ENCODE measurements at places on chromosomes 2 and 18. TPM values are rescaled to one million over a fixed set of nuclear protein-coding genes. Genes with fewer than 3 reads are reported as not detected.

Gene POTEI
- 0.47 TPM for total RNA-seq

Gene TBR1
- total RNA-seq: 0.13 TPM

Gene GULP1
- total RNA-seq: 77.2 TPM

Gene TMEM198
- total RNA-seq: 8.2 TPM

Gene CACNB4
- total RNA-seq: 1.8 TPM

Gene FOXI3
- total RNA-seq: not detected

Gene AKAIN1
- total RNA-seq: not detected

Gene GPBAR1
- 0.25 TPM for total RNA-seq

Gene NYAP2
- total RNA-seq: 0.69 TPM

DNA sequence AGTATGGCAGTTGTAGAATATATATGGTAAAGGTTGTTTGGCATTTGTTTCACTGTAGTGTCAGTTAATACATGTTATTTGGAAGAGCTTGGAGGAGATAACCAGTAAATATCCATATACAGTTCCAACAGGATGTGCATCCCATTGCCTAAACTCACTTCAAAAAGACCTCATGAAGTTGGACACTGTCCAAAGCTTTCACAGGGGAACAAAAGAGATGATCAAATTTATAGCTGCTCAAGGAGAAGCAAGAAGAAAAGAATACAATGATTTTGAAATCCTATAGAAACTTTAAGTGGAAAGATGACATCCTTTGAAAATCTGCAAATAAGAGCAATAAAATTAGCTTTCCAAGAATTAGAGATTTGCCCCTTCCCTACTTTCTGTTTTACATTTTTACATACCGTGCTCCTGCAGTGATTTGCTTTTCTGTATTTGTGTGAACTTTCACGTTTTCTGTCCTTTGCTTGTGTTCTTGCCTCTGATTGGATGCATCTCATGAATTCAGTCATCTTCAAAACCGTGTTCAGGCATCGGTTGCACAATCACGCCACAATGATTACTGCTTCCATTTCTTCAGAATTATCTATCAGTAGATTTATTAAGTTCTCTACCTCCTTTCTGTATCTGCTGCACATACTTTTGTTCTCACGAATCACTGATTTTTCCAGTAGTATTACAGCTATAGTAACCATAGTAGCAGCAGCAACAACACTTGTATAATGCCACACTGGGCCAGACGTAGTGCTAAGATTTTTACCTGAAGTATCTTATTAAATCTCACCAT is 83.8 kb downstream of the PARD3B start:
- no peaks in the 10 kb centered on the region for H3K27me3 ChIP-seq
- peak; percentile 25 for DNase-seq
- H3K4me3 ChIP-seq: no peak overlapping the region

- no peaks in the 10 kb centered on the region for H3K36me3 ChIP-seq
- no peaks in the 10 kb centered on the region for H3K4me1 ChIP-seq
- H3K27me3 ChIP-seq: no peaks in the 10 kb centered on the region
- no peak for DNase-seq
- no peak overlapping the region for H3K27ac ChIP-seq
Observed at GRCh38 chr2:228987441-228988155, 283.5 kb downstream of the PID1 start.

DNA sequence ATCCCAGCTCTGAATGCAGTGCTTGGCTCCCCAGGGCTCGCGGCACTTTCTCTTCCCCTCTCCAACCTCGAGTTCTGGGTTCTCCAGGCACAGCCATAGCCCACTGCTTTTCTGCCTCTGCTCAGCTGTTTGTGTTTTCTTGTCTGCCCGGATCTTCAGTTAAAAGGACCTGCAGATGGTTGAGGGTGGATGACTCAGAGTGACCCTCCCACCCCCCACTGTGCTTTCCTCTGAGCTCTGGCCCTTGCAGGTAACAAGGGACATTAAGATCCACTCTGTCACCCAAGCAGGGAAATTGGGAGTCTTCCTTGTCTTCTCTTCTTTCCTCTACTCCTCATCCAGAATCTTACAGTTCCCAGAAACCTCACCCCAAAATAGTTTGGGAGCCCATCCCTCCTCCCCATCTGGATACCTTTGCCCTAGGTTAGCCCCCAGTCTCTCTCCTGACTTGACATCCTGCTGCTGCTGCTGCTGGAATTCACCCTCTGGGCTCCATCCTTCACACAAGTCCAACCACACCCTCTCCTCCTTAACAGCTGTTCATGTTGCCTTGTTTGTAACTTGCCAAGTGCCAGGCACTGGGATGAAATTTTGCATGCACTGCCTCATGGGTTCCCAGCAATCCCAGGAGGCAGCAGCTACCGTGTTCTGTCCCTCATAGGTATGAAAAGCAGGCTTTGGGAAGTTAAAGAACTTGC is 157.9 kb upstream of the TTC39C start:
- H3K27ac ChIP-seq: peak overlapping the region; percentile 18
- no peaks in the 10 kb centered on the region for H3K36me3 ChIP-seq
- peaks cover 23% of the 10 kb centered on the region for H3K4me1 ChIP-seq
- no peak overlapping the region for H3K4me3 ChIP-seq
- H3K27me3 ChIP-seq: no peaks in the 10 kb centered on the region

DNA sequence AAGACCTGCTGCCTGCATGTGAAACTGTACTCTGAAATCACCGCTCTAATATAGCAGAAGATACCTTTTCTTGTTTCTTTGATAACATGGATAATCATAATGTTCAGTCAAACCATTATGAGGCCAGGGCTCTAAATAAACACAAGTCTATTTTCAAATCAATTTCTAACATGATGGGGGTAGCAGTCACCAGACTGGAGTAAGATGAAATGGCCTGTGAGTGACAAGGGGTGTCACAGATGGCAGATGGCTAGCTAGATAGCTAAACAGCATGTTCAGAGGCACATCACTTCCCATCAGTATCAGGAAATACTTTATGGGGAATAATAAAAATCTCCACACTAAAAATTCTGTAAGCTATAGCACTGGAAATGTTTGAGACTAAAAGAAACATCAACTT is 14.0 kb downstream of the MBD2 start:
- no peaks in the 10 kb centered on the region for H3K36me3 ChIP-seq
- H3K27me3 ChIP-seq: no peaks in the 10 kb centered on the region
- no peaks in the 10 kb centered on the region for H3K4me1 ChIP-seq
- no peak for DNase-seq
- no peak overlapping the region for H3K4me3 ChIP-seq

DNA sequence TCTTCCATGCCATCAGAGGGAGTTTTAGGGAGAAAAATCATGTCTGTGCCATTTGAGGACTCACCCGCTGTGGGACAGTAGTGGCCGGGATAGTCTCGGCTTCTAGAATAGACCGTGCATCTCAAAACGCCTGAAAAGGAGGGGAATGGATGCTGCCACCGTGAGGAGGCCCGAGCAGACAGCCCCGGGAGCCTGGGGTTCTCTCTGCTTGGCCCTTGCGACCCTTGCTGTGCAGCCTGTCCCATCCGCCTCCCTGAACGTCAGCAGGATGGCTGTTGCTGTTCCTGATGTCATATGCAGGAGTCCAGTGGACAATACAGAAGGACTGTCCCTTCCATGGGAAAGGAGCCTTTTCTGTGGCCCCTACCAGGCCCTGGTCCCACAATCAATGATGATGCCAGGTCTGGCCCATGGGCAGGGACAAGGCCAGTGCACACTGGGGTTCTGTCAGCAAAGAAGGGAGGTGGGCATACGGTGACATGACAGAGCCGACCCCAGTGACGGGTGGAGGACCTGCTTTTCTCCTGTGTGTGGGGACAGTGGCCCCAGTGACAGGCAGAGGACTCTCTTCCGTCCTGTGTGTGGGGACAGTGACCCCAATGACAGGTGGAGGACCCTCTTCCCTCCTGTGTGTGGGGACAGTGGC is 58.8 kb downstream of the ACKR3 start:
- no peak overlapping the region for H3K27ac ChIP-seq
- no peaks in the 10 kb centered on the region for H3K27me3 ChIP-seq
- no peaks in the 10 kb centered on the region for H3K36me3 ChIP-seq
- no peaks in the 10 kb centered on the region for H3K4me1 ChIP-seq
- no peak overlapping the region for H3K4me3 ChIP-seq

DNA sequence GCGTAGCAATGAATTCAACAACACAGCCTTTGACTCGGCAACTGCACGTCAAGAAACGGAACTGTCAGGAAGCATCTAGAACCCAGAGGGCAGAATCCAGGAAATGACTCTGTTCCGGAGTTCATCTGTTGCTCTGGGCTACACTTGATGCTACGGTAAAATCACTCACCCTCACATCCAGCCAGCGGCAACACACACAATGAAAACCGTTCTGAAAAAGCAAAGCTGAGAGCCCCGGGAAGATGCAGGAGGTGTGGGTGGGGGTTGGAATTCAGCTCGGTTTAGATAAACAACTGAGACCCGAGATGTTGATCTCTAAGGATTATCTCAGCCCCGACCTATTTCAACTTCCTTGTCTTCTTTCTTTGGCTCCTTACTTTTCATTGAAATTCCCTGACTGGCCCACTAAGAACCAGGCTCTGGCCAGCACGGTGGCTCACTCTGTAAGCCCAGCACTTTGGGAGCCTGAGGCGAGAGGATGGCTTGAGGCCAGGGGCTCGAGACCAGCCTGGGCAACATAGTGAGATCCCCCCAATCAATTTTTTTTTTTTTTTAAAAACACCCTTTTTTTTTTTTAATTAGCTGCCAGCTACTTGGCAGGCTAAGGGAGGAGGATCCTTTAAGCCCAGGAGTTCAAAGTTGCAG is 13.3 kb upstream of the RAB17 start:
- peaks cover 41% of the 10 kb centered on the region for H3K4me1 ChIP-seq
- H3K27me3 ChIP-seq: no peaks in the 10 kb centered on the region
- no peaks in the 10 kb centered on the region for H3K36me3 ChIP-seq
- peak overlapping the region; percentile 4 for H3K27ac ChIP-seq
- peak overlapping the region; percentile 27 for H3K4me3 ChIP-seq
- DNase-seq: peak; percentile 61

- H3K4me1 ChIP-seq: no peaks in the 10 kb centered on the region
- H3K4me3 ChIP-seq: no peak overlapping the region
Observed at GRCh38 chr18:76343938-76344569, 151.0 kb downstream of the ZNF516 start.

- H3K27ac ChIP-seq: no peak overlapping the region
- H3K36me3 ChIP-seq: no peaks in the 10 kb centered on the region
- no peak overlapping the region for H3K4me3 ChIP-seq
Observed at GRCh38 chr2:199471443-199472057, 13.8 kb upstream of the SATB2 start.

GRCh38 chr2:120559401-120559800 is 176.3 kb upstream of the GLI2 start:
- no peak overlapping the region for H3K4me3 ChIP-seq
- no peak for DNase-seq
- H3K36me3 ChIP-seq: no peaks in the 10 kb centered on the region
- peaks cover 3% of the 10 kb centered on the region for H3K27me3 ChIP-seq
- H3K4me1 ChIP-seq: no peaks in the 10 kb centered on the region
- H3K27ac ChIP-seq: no peak overlapping the region

GRCh38 chr2:234006501-234006900 is 44.0 kb upstream of the SPP2 start:
- no peak overlapping the region for H3K4me3 ChIP-seq
- H3K4me1 ChIP-seq: peaks cover 23% of the 10 kb centered on the region
- no peak overlapping the region for H3K27ac ChIP-seq
- no peak for DNase-seq
- no peaks in the 10 kb centered on the region for H3K27me3 ChIP-seq
- H3K36me3 ChIP-seq: no peaks in the 10 kb centered on the region

DNA sequence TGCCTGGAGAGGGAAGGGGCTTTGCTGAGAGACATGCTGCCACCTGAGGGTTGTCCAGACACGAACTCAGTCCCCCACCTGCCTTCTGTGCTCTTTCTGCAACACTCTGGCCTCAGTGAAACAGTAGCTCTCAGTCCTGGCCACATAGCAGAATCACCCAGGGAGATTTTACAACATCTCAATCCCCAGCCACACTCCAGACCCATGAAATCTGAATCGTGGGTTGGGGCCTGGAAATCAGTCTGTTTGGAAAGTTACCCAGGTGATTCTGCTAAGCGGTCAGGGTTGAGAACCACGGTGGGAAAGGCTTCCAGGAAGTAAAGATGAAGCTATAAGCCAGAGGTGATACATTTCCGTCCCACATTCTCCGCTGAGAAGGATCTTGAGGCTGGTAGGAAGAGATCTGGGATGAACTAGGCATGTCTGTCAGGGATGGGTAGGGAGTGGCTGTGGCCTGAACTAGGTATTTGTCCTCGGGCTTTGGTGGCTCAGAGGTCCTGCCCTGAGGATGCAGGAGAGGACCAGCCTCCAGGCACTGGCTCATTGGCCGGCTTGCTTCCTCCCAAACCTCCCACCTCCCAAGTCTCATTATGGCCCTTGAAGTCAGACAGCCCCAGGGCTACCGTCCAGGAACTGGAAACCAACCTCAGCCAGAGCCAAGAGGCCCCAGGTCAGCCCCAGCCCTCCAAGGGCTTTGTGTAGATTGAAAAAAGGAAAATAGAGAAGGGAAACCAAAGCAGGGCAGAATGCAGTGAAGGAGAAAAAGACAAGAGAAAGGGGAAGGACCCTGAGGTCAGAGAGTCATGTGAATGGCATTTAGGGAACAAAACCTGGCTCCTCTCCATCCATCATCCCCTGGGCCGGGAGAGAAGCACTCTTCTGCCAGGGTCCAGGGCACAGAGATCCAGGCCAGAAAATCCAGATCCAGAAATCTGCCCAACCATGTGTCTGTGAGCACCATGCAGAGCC is 119.6 kb downstream of the ZFP36L2 start:
- no peaks in the 10 kb centered on the region for H3K27me3 ChIP-seq
- H3K36me3 ChIP-seq: no peaks in the 10 kb centered on the region
- no peak for DNase-seq
- no peak overlapping the region for H3K27ac ChIP-seq
- no peak overlapping the region for H3K4me3 ChIP-seq
- H3K4me1 ChIP-seq: peaks cover 28% of the 10 kb centered on the region

DNA sequence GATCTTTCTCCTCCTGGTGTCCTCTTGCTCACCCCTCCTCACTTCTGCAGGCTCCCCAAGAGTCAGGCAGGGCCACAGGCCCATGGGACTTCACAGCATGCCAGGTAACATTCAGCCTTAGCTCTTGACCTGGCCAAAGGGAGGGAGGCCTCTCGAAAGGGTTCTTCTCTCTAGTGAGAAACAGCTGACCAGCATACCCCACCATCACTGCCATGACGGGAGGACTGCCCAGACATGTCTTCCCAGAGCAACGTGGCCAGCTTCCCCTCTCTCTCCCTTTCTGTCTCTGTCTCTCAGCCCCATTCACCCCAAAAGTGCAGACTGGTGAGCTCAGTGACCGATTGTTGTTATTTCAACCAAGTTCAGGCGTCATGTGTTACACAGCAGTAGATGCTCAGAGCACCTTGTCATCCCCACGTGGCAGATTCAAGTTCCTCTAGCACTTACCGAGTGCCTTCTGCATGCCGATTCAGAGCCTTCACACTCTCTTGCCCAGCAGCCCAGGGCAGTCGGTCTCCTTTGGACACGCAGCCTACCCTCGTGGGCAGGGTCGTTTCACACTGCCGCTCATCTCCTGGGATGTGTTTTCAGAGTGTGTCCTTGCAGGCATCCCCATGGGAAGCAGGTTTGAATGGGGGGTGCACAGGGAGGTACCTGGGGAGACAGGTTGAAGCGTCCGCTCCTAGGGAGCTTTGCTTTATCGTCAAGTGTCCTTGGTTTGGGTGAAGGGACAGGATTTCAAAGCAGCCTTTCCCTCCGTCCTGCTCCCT is 259.9 kb downstream of the NDUFA10 start:
- peaks cover 4% of the 10 kb centered on the region for H3K27me3 ChIP-seq
- DNase-seq: no peak
- no peak overlapping the region for H3K4me3 ChIP-seq

Data from SJCRH30 (cell line).